ENCODE measurements at places on chromosomes 2 and 18. TPM values are rescaled to one million over a fixed set of nuclear protein-coding genes. Genes with fewer than 3 reads are reported as not detected.

GRCh38 chr18:10401521-10401920 is 52.9 kb upstream of the APCDD1 start:
- no peak for DNase-seq

GRCh38 chr2:190762566-190762965 is 113.7 kb downstream of the NAB1 start:
- no peak for DNase-seq

TWIST2 gene
- total RNA-seq = 62.1 TPM

CPO gene
- 3.0 TPM for total RNA-seq

PIKFYVE gene
- 18.0 TPM for total RNA-seq

Data from thoracic aorta (tissue), 2 donors.